ENCODE measurements at places on chromosomes 5 and 9.

GRCh38 chr5:178115136-178115813, 1.9 kb downstream of the N4BP3 start:
- no peak for DNase-seq

DNA sequence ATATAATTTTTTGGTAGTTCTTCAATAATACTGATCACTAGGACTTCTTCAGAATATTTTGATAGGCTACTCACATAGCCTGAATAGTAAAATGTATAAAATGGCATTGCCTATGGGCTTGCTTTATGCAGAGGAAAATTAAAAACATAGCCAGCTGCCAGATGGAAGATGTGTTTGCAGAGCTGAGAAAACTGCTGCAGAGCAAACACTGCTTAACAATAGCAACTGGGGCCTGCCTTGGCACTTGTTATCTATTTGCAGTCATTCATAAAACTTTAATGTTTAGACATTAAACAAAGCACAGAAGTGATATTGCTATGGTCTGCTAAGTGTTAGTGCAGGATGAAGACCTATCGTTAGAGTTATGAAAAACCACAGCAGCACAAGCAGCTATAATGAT, 151.5 kb upstream of the SMC2 start:
- DNase-seq, result no peak

DNA sequence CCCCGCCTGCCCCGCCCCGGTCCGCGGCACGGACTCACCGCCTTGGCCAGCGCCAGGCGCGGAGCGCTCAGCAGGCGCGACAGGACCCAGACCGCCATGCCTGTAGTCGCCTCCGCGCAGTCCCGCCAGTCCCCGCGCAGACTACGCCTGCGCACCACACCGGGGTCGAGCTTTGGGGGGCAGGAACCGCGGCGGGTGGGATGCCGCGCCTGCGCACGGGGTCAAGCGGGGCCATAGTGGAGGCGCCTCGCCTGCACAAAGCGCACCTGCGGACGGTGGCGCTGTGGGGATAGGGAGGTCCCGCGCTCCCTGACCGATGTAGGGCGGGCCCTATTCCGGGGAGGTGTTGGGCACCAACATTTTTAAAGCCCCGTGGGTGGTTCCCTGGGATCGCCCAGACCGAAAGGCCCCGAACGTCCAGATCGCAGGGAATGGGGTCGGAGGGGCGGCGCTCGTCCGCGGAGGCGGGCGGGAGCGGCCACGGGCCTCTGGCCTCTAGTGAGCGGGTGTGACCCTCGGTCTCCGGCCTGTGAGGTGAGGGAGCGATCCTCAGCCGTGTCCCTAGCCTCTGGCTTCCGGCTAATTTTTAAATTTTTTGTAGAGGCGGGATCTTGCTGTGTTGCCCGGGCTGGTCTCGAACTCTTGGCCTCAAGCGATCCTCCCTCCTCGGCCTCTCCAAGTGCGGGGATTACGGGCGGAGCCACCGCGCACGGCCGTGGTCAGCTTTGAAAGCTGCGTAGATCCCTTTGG, 70.8 kb upstream of the LPCAT1 start:
- DNase-seq, result peak; percentile 80

- DNase-seq, result no peak
Measured at GRCh38 chr5:113031557-113031956, 55.0 kb downstream of the DCP2 start.

- no peak for DNase-seq
Measured at GRCh38 chr5:65563777-65564176, 681 bp downstream of the PPWD1 start.

- DNase-seq, result no peak
Measured at GRCh38 chr5:172162987-172163343, 25.1 kb downstream of the STK10 start.

DNA sequence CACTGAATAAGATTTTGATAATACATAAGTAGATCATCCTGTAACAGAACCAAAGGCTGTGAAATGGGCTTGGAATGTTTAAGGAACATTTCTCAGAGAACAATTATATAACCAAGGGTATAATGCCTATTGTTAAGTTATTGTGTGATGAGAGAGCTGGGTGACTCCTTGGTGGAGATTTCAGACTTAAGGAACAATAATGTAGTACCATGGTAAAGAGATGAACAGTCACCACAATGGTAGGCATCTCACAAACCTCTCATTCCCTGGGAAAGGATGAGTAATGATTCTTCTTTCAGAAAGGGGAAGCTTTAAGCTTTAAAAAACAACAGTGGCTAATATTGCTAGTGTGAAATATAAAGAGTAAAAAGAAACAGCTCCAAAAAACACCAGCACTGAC, 147.4 kb downstream of the TRIM36 start:
- DNase-seq, result no peak

DNA sequence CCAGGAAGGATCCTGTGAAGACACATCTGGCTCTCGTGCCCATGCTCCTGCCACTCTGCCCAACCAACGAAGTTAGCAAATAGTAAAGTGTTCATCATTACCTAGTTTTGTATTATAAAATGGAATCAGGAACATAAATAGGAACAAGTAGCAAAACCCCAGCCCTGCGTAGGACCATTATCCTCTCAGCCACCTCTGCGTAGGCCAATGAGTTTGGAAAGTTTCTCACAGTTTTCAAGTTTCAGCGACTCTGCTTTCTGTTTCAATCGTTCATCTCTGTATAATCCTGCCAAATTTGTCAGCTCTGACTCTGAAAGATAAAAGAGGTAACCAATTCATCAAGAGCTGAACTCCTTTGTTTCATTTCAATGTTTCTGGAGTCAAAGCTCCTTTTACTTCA, 10.1 kb upstream of the SPATA24 start:
- DNase-seq, result no peak

- DNase-seq, result no peak
Measured at GRCh38 chr5:120358949-120359348, 105.2 kb upstream of the PRR16 start.

DNA sequence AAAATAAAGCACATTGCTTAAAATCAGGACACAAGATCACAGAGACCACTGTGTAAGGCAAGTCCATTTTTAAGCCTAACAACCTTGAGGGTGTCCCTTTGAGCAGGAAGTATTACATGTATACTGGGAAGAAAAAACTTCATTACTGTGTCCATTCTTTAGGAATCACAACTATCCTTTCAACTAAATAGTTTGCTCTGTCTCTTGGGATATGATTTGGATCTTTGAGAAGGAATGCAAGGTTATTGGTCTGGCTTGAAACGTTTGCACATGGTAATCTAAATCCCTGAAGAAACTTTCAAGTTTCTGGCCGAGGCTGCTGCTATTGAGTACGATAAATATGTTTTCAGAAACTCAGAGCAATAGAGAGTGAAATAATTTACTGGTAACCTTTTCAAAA, 923.0 kb upstream of the SEMA6A start:
- DNase-seq, result no peak

DNA sequence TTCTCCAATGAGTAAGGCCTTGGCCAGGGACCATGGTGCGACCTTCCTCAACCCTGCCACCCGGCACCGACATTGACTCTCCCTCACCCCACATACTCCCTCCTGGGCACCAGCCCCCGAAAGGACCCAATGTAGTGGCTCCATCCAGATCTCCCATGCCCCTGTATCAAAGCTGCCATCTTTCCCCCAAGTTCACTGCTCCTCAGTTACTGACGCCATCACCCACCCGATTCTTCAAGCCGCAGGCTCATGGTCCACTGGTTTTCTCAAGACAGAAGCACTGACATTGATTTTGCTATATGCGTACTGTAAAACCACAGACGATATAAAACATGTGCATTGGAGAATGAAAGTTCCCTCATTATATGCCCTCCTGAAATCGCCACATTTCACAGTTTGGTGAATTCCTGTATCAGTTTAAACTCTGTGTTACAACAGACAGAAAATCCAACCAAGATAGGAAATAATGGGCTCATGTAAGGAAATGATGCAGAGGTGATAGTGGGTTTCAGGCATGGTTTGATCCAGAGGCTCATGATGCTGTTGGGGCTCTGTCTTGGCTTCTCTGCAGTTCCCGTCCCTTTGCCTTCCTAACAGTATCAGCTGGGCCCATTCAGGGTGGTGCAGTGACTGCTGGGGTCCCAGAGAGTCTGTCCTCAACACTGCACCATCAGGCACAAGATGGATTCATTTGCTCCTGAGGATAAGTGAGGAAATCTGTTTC, 207.3 kb upstream of the IER5L start:
- DNase-seq, result no peak

- DNase-seq, result no peak
Measured at GRCh38 chr5:96952974-96953730, 17.3 kb downstream of the LNPEP start.

GRCh38 chr9:35060548-35061207, 11.7 kb downstream of the VCP start:
- DNase-seq, result no peak

GRCh38 chr5:151406322-151406947, 41.0 kb upstream of the SLC36A1 start:
- DNase-seq, result no peak

- no peak for DNase-seq
Measured at GRCh38 chr5:63247651-63248050, 669.0 kb downstream of the LRRC70 start.

GRCh38 chr9:20815923-20816703, 132.1 kb downstream of the FOCAD start:
- DNase-seq, result no peak

DNA sequence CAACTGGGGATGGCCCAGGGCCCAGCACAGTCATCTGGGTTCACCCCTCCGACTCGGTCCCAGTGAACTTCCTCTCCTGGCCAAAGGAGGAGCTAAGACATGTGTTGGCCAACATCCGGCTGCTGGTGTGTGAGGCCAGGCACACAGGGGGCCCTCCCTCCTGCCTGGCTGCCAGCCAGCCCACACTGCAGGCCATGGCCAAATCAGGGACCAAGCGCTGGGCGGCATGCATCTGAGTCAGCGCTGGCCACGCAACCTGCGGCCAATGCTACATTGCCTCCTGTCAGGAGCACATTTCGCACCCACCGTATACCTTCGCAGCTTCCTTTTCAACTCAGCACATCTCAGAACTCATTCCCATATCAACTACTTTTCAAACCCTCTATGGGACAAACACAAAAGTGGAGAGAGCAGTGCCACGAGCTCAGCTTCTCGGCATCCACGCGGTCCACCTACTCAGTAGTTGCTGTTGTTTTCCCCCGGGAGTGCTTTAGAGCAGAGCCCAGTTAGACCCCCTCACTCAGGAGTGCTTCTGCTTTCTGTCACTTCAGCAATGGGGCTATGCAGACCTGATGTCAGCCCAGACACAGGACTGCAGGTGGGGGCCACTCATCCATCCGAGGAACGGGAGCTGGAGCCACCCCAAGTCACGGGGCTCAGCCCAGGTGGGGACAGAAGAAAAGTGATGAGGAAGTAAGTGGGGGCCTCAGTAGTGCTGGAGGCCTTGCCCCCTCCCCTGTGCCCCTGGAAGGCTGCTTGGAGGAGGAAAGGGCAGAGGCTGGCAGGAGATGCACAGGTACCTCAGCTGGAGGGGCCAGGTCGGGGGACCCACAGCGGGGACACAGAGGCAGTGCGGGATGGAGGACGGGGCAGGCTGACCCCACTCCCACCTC, 13.9 kb downstream of the NINJ1 start:
- peak; percentile 44 for DNase-seq

GRCh38 chr9:34377404-34377746, 677 bp upstream of the MYORG start:
- DNase-seq, result no peak

GRCh38 chr9:119026120-119026519, 343.1 kb downstream of the BRINP1 start:
- no peak for DNase-seq

GRCh38 chr5:156913719-156914370, 49.2 kb downstream of the TIMD4 start:
- DNase-seq, result peak; percentile 58
